ENCODE measurements at places on chromosomes 6 and 20.

GRCh38 chr6:128558924-128559323, 38.5 kb upstream of the PTPRK start:
- DNase-seq: no peak

DNA sequence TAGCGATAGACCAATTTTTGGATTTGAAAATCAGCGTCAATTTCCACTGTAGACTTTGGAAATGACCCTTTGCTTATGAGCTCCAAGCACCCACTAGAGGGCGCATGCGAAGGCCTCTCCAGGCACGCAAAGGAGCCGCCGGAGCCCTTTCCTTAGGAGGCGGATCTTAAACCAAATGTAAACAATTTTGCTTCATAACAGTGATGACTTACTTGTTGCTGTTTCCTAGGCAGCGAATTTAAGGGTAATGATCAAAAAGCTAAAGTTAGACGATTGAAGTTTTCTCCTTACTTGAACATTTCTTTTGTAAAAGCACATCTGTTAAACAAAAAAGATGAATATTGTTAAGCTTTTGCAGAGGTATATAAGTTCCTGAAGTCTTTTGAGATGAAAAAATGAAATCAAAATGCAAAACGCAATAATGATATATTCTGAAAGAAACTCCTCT, 29.2 kb upstream of the EXOC2 start:
- DNase-seq: peak; percentile 85

GRCh38 chr6:16757332-16757731, 3.9 kb downstream of the ATXN1 start:
- no peak for DNase-seq

- DNase-seq: peak; percentile 54
Measured at GRCh38 chr6:79713701-79714322, 82.7 kb downstream of the SH3BGRL2 start.

GRCh38 chr20:42688576-42688975, 501.1 kb downstream of the PTPRT start:
- no peak for DNase-seq

- no peak for DNase-seq
Measured at GRCh38 chr6:24936641-24937317, 1.0 kb upstream of the RIPOR2 start.

GRCh38 chr6:29790626-29791025, 37.0 kb upstream of the HLA-G start:
- no peak for DNase-seq

DNA sequence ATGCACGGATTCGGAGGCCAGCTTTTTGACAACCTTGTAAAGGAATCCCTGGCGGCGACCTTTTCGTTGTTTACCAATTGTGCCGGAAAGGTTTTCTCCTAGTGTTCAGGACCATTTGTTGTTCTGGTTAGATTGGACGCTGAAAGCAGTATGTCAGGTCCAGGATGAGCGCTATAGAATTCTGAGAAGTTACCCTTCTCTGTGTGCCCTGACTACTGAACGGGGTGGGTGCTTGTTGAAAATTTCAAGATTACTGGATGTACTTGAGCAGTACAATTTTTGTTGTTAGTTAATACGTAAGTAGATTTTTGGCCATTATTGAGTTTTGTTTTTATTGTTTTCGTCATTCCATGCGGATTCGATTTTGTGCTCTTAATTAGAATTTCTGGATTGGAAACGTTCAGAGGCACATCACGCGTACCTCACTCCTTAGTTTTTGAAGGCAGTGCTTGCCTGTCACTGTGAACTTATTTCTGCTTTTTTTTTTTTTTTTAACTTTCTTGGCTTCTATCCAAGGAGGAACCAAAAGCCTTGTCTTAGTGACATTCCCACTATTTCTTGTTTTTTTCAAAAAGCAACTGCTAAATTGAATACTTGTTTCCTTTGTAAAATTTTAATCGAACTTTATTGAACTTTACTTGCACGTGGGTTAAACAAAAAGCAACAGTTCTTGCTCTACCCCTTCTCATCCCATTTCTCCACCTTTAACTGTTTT, 898 bp downstream of the XRN2 start:
- DNase-seq: no peak

GRCh38 chr6:46638650-46639049, 14.0 kb downstream of the CYP39A1 start:
- DNase-seq: no peak

GRCh38 chr6:165204807-165205545, 104.4 kb downstream of the C6orf118 start:
- no peak for DNase-seq

- no peak for DNase-seq
Measured at GRCh38 chr6:67779876-67780275, 855.2 kb upstream of the ADGRB3 start.

DNA sequence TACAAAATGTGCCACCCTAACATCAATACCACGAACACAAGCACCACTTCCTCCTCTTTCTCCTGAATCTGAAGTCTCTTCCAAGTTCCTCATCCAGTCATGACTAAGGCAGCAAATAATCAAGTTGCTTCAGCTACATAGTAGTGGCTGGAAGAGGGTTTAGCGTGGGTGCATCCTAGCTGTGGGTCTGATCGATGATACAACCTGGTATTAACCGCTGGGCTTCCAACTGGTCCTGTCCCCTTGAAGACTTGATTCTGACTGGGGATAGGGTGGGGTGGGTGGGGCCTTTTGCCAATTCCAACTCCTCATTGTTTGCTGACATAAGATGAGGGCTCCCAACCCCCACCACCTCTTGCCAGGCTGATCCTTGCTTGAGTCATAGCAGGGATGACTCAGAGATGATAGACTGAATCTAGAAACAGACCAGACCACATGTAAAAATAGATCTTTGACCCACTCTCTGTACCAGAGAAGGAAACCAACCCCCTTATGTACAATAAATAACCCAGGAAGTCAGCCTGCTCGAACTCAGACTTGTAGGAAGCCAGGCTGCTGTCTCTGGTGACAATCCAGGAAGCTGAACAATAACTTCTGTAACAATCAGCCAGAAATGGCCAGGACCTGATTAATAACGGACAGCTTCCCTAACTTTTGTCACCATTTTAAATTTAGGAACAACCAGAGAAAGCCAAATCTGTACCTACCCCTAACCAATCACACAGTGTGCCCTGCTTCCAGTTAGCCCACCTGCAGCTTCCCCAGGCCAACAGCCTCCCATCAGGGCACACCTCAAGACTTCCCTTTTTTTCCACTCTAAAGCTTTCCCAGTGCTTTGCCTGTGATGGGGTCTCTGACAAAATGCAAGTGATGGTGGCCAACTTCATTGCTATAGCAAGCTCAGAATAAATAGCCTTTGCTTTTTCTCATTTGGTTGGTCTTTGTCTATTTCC, 68.9 kb upstream of the FAM184A start:
- DNase-seq: no peak

- DNase-seq: peak; percentile 7
Measured at GRCh38 chr6:86856937-86857563, 80.3 kb upstream of the HTR1E start.

DNA sequence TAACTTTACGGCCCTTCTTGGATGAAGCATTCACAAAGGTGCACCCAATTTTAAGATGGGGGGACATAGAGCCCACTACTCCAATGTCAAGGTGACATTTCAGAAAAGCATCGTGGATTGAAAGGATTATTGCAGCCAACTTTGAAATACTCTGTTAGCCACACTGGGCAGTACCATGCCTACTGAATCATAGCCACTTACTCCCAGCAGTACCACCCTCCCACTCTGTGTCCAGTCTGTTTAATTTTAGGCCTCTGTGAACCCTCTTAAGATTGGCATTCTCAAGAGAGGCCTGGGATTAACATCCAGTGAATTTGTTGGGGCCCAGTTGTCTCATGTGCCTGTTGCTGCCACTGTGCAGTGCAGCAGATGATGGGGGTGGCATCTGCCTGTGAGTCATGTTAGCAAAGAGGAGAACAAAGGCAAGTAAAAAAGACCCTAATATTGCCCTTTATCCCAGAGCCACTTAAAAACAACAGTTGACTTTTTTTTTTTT, 11.2 kb upstream of the HDAC2 start:
- no peak for DNase-seq

GRCh38 chr20:56989516-56989915, 276.9 kb downstream of the BMP7 start:
- DNase-seq: no peak

DNA sequence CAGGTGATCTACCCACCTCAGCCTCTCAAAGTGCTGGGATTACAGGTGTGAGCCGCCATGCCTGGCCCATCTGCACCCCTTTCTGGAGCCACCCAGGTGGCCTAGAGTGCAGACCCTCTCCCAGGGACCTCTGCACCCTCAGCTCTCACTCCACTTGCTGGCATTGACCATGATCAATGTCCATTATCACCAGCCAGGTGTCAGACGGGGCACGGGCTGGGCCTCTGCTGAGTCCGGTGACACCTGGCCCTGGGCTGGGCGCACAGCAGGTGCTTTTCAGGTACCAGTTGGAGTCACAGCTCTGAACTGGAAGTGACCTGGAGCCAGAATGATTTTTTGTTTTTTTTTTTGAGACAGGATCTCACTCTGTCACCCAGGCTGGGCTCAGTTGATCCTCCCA, 91.8 kb upstream of the PMEPA1 start:
- no peak for DNase-seq

GRCh38 chr6:74826263-74826662, 379.6 kb downstream of the COL12A1 start:
- DNase-seq: no peak

- DNase-seq: no peak
Measured at GRCh38 chr6:41757931-41758640, 10.9 kb upstream of the PGC start.

DNA sequence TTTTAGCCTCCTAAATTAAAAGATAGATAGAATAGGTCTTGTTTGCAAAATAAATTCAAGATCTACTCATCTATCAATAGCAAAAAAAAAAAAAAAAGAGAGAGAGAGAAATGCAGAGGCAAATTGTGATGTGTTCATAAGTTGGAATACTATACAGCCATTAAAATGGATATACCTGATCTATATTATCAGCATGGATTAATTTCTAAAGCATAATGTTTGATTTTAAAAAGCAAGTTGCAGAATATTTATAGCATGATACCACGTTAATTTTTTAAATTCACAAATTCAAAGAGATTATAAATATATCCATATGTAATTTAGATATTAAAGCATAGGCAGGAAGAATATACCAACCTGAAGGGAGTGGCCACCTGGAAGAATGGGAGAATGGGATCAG, 114.9 kb upstream of the PTPRT start:
- no peak for DNase-seq

- no peak for DNase-seq
Measured at GRCh38 chr20:38266426-38266825, 5.9 kb upstream of the KIAA1755 start.

DNA sequence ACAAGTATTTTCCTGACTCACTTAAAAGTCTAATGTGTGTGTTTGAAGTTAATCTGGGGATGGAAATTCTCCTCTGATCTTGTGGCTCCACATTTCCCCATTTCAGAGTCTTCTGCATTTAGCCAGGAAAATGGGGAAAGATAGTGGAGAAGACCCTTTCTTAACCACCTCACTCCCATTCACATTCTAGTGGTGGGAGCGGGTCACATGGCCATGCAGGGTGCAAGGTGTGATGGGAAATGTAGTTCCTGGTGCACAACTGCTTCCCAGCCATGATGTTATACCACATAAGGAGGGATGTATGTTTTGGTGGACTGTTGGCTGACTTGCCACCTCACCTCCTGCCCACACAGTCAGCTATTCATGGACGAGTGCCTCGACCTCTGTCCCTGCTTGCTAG, 61.8 kb downstream of the BANF2 start:
- DNase-seq: peak; percentile 56

DNA sequence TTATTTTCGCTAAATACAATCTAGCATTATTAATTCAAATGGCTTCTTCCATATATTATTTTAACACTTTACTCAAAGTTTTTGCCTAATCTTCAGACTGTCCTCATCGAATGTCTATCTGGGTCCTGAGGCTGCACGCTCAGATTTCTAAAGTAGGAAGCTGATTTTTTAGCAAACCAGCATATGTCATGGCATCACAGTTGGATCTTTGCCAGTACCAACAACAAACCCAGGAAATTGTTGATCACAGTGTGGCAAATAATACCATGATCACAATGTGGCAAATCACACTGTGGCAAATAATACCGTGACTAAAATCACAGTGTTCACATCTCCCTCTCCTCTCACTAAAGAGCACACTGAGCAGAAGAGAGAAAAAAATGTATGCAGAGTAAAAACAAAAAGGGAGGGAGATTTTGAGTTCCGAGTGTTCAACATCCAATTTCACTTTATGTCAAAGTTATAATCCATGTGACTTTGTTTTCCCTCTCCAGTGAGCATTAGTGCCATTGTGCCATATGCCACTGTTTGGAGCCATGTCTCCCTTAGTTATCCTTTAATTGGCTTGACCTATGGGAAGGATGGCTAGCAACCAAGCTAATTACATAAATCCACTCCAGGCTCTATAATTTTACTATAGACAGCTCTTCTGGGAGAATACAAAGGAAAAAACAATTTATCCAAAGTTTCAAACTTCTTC, 1059.6 kb downstream of the HACE1 start:
- DNase-seq: no peak

GRCh38 chr6:105786449-105786848, 299.7 kb upstream of the PRDM1 start:
- DNase-seq: no peak

GRCh38 chr6:135568379-135568778, 70.8 kb upstream of the AHI1 start:
- no peak for DNase-seq

GRCh38 chr6:25315194-25316177, 36.3 kb downstream of the CARMIL1 start:
- no peak for DNase-seq

DNA sequence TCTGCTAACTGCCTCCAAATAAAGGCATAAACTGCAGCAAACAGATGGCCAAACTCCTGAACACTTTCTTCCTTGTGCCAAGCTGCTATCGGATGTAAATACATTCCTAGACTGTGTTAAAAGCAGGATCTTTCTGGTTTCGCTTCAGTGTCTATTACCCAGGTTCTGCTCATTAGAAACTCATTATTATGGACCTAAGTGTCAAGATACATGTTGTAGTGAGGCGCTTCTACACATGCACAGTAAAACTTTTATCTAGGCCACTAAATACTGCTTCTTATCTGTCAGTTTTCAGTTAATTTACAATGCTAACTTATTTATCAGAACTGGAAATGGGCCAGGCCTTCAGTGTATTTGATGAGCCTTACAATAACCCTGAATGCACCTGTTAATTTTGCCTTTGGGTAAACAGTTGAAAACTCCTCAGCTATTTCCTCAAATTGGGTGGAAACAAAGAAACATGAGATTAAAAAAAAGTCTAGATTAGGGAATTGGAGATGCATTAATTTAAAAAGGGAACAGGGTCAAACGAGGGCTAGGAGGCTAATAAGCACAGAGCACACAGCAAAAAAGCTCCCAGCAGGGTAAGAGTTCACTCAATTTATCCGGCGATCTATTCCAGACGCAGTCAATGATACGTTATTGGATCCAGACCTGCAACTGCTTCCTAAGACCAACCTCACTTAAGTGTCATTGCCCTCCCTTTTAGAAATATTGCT, 240.6 kb downstream of the FOXC1 start:
- no peak for DNase-seq

DNA sequence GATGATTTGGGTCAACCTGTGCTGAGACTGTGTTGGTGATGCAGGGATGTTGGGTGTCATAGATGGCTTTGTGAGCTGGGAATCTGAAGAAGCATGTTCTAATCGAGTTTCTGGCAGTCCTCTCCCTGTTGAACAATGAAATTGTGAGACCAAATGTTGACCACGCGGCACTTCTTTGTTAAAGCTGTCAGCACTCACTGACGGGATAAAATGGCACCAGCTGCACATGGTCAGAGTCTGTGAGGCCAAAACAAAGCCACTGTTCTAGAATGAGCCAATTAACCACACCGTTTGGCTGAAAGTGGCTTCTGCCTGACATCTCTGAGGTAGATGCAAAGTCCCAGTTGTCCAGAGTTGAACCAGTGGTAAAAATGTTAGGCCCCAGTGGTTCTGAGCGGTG, 562.2 kb downstream of the KIF16B start:
- DNase-seq: no peak

GRCh38 chr20:41135187-41135887, 2.0 kb upstream of the PLCG1 start:
- DNase-seq: peak; percentile 64
